ENCODE measurements at places on chromosomes 7 and 10.

GRCh38 chr10:20957744-20958143 is 60.6 kb upstream of the NEBL start:
- DNase-seq, result no peak

GRCh38 chr10:34206935-34207268 is 608.2 kb downstream of the PARD3 start:
- no peak for DNase-seq

DNA sequence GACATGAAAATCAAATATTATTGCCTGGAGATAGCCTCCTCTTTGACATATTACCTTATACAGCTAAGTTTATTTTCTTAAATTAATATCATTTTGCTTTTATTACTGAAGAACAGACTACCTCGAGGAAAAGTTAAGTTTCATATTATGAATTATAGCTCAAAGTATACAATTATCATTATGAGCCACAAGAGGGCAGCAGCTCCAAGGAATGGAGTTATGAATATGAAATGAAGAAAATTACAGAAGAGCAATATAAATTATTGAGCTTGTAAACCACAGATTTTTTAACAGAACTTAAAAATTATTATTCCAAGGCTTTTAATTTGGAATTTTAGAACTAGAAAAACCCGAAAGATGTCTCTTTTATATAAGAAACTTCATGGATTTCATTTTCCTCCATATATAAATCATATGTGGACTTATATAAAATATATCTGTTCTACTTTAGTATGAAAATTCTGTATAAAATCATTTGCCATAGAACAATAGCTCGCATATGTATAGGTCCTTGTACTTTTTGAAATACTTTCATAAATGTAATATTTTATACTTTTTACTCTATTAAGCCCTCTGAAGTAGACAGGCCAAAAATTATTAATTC is 40.1 kb downstream of the IQUB start:
- DNase-seq, result peak; percentile 16

DNA sequence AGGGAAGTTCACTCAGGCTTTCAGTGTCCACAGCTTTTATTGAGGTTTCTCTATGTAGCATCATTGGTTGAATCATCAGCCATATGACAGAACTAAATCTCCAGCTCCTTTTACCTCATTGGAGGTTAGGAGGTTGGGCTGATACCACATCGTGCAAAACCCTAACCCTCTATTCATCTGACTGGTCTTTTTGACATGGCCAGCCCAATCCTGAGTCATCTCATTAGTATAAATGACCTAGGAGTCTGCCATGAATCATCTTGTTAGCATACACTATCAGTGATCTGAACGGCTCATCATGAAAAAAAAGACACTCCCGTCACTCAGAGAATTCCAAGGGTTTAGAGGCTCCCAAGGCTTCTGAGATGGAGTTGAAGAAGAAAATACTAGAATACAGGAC is 669.8 kb upstream of the POT1 start:
- no peak for DNase-seq

DNA sequence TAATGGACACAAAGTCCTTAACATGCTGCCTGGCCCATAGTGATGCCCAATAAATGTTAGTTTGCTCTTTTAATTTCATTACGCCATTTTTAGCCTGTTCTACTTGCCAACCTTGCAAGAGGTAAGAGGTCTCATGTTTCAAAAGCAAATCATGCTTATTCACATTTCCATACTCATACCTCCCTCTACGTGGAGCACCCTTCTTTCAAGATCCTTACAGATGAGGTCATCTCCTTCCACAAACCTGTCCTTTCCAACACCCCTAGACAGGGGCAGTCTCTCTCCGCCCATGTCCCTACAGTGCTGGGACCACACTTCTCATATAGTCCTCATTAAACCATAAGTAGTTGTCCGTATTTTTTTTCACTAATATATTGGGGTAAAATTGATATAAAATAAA is 271.3 kb downstream of the FGFR2 start:
- no peak for DNase-seq

GRCh38 chr10:50385624-50386023 is 134.3 kb upstream of the ASAH2 start:
- DNase-seq, result peak; percentile 28

GRCh38 chr7:31109751-31110150 is 57.6 kb downstream of the ADCYAP1R1 start:
- no peak for DNase-seq

DNA sequence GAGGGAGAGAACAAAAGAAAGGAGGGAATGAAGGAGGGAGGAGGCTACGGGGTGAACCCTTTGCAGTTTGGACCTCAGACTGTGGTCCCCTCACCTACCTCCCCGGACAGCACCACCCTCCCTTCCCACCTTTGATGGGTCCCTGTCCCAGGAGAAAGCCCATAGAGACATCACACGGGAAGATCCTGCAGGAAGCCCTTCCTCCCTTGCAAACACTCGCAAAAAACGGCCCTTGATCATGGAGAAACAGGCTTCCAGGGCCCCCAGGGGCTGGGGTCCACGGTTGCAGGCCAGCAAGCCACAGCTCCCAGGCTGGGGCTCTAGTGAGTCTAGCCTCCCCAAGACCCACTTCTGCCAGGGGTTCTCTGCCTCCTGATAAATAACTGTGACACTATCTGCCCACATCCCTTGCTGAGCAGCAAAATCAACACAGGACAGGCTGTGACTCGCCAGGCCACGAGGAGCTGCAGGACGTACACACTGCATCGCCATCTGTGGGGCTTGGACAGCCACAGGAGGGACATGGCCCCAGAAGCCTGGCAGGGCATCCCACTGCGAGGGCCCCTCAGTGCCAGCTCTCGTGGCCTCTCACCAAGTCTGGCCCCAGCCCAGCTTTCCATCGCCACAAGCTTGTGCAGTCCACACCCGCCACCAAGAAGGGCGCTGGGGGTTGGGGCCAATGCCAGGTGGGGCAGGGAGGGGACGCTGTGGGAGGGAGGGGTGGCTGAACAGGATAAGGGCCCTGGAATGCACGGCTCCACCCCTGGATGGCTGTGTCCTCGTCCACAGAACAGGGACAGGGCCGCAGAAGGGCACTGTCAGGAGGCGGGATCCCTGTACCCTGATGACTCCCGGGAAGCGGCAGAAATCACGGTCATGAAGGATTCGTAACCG is 34.2 kb downstream of the PDGFA start:
- DNase-seq, result no peak

DNA sequence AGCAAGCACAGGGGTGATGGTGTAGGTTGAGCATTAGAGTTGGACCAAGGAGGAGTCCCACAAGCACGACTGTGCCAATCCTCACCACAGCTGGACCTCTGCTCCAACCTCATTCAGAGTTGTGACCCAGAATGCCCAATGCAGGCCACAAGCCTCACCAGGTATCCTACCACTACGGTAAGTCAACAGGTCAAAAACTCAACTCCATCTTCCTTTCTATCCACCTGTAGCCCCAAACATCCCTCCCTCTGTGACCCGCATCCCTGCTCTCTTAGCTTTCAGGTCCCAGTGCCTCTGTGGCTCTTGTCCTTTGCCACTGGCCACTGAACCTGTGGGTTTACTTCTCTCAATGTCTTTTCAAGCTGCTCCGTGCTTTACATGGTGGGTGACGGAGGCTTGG is 112.8 kb downstream of the PIP4K2A start:
- no peak for DNase-seq

GRCh38 chr7:33757050-33757449 is 148.3 kb upstream of the BMPER start:
- no peak for DNase-seq

DNA sequence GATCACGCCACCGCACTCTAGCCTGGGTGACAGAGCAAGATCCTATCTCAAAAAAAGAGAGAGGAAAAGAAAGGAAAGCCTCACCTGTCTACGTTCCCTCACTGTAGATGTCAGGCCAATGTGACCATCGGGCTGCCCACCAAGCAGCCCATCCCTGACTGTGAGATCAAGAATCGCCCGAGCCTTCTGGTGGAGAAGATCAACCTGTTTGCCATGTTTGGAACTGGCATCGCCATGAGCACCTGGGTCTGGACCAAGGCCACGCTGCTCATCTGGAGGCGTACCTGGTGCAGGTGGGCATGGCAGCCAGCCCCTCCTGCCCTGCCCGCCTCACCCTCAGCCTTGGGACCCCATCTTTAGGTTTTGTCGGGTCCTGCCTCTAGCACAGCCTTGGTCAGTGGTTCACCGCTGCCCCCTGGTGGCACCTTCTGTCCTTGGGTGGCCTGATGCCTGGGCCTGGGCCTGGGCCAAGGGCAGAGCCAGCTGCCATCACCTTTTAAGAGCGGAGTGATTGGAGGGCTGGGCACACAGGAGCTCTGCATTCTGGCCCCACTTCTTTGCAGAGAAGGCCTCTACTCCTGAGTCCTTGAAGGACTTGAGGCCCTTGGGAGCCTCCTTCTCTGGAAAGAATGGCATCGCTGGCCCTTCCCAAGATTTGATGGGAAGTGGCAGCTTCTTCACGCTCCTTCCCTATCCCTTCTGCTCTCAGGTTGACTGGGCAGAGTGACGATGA is 14.4 kb upstream of the AHCYL2 start:
- peak; percentile 77 for DNase-seq

- DNase-seq, result no peak
These were observed 308.5 kb upstream of the FZD1 start for GRCh38 chr7:90955641-90956207.

DNA sequence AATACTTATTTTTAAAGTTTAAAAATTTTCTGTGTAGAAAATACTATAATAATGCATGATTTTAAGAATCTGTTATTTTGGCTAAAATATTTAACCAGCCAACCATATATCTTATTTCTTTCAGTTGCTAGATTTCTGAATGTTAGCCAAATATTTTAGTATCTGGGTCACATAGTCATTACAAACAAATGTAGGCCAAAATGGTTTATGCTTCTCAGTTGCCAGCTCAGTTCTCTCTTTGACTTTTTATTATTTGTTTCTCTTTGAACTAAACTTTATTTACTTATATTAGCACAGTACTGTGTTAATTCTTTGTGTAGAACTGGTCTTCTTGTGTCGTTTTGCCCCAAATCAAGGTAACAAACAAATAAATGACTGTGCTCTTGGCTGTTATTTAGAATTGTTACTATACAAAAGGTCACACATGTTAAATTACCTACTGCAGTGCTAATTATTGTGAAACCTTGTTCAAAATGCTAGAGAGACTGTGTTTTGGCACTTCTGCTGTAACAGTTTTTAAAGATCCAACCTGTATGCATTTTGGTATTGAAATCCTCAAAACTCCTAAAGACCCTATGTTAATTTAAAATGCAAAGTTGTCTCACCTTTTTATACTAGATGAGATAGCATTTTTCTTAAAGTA is 39.8 kb downstream of the ZEB1 start:
- DNase-seq, result no peak

GRCh38 chr7:64463636-64464375 is 99.1 kb downstream of the ZNF680 start:
- DNase-seq, result peak; percentile 75

- DNase-seq, result peak; percentile 2
These were observed 178.3 kb downstream of the GRID1 start for GRCh38 chr10:86188326-86188725.

DNA sequence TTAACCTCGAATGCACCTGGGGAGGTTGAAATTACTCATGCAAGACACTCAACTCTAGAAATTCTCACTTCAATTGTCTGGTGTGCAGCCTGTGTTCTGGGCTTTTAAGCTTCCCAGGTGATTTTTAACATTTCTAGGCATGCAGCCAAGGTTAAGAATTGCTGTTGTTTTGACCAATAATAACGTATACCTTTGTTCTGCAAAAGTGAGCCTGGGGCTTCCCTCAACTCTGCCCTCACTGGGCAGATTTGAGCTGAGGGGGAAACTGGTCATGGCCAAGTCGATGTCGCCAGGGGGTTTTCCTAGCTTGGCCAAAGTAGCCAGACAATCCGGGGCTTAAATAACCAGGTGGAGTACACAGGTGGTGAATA is 568 bp downstream of the PRSS2 start:
- DNase-seq, result no peak

DNA sequence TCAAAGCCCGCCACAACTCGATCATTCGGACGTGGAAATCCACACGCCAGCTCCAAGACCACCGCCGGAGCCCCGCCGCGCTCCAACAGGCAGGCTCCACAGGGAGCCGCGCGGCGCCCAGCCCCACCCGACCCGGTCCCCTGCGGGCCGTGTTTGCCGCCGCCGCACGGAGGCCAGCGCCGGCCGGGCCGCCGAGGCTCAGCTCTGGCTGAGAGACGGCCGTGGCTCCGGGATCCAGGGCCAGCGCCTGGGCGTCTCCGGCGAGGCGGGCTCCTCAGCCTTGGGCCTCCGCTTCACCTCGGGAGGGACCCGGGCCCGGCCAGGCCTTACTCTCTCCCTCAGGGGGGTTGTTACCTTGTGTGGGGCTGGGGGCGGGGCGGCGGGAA is 333 bp downstream of the SMNDC1 start:
- DNase-seq, result no peak

- no peak for DNase-seq
These were observed 1.7 kb downstream of the ZNF777 start for GRCh38 chr7:149459201-149459539.
